ENCODE measurements at places on chromosomes 3 and 15. TPM values are rescaled to one million over a fixed set of nuclear protein-coding genes. Genes with fewer than 3 reads are reported as not detected.

GRCh38 chr15:42088801-42089640, 5.3 kb downstream of the PLA2G4D start:
- H3K36me3 ChIP-seq: no peaks in the 10 kb centered on the region
- peaks cover 6% of the 10 kb centered on the region for H3K4me1 ChIP-seq
- DNase-seq: no peak

- no peaks in the 10 kb centered on the region for H3K36me3 ChIP-seq
- peaks cover 3% of the 10 kb centered on the region for H3K4me1 ChIP-seq
- H3K27me3 ChIP-seq: peaks cover 23% of the 10 kb centered on the region
- no peak for DNase-seq
Observed at GRCh38 chr3:87796137-87796842, 262.5 kb downstream of the CGGBP1 start.

GRCh38 chr15:56371495-56372147, 6.4 kb downstream of the TEX9 start:
- H3K4me3 ChIP-seq: no peak overlapping the region
- peaks cover 15% of the 10 kb centered on the region for H3K27me3 ChIP-seq
- no peaks in the 10 kb centered on the region for H3K36me3 ChIP-seq
- no peak for DNase-seq
- H3K4me1 ChIP-seq: no peaks in the 10 kb centered on the region

DNA sequence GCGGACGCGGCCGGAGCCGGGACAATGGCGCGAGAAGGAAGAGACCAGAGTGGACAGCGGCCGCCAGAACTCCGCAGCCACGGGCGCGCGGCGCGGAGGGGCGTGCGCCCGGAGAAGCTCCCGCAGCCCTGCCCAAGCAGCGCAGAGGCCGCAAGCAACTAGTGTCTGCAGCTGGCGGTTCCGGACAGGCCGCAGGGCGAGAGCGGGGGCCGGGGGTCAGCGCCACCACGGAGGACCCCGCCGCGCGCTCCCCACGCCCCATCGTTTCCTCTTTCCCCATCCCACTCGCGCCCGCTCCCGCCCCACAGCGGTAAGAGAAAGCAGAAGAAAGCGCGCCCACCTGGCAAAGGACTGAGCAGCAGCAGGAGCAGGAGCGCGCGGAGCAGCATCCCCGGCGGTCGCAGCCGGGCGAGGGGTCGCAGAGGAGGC, 440 bp downstream of the PRTG start:
- DNase-seq: peak; percentile 15
- H3K27ac ChIP-seq: no peak overlapping the region
- peaks cover 45% of the 10 kb centered on the region for H3K27me3 ChIP-seq
- H3K4me3 ChIP-seq: no peak overlapping the region
- H3K4me1 ChIP-seq: peaks cover 21% of the 10 kb centered on the region

DNA sequence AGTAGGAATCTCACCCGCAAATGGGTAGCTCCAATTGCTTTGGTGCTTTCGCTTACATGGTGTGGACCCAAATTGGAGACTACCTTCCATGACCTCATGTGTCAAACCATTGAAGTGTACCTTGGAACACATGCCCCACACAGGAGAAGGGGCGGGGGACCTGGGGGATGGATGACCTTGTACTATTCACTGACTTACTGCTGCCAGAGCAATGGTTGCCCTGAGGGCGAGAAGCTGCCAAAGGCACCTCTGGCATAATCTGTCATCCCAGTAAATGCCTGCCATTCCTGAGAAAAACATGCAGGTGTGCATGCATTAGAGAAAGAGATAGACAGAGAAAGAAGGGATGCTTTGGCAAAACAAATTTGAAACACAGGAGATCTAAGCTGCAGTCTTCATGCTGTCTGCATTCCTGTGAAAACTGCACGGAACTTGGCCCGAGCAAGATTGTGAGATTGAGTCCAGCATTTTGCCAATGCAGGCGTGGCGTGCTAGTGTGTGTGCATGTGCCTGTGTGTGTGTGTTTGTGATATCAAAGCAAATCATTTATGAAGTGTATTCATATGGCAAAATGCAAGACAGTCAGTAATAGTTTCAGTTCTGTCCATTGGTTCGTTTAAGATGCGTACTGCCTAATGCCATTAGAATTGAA, 219.5 kb upstream of the MDFIC2 start:
- no peak overlapping the region for H3K27ac ChIP-seq
- H3K36me3 ChIP-seq: no peaks in the 10 kb centered on the region
- DNase-seq: no peak
- H3K4me1 ChIP-seq: no peaks in the 10 kb centered on the region
- no peak overlapping the region for H3K4me3 ChIP-seq

DNA sequence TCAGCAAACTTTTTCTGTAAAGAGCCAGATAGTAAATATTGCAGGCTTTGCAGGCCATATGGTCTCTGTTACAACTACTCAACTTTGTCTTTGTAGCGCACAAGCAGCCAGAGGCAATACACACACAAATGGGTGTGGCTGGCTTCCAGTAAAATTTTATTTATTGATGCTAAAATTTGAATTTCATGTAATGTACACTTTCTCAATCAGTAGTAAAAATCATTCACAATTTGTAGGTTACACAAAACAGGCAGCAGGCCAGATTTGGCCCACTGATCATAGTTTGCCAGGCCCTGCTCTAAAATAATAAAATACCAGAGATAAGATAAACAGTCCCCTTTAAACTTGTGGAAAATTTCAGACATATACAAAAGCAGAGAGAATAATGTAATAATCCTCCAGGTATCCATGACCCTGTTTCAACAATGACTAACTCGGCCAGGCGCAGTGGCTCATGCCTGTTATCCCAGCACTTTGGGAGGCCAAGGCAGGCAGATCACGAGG, 330.3 kb downstream of the SHQ1 start:
- no peaks in the 10 kb centered on the region for H3K36me3 ChIP-seq
- H3K27ac ChIP-seq: no peak overlapping the region
- no peak for DNase-seq
- peaks cover 8% of the 10 kb centered on the region for H3K4me1 ChIP-seq

DNA sequence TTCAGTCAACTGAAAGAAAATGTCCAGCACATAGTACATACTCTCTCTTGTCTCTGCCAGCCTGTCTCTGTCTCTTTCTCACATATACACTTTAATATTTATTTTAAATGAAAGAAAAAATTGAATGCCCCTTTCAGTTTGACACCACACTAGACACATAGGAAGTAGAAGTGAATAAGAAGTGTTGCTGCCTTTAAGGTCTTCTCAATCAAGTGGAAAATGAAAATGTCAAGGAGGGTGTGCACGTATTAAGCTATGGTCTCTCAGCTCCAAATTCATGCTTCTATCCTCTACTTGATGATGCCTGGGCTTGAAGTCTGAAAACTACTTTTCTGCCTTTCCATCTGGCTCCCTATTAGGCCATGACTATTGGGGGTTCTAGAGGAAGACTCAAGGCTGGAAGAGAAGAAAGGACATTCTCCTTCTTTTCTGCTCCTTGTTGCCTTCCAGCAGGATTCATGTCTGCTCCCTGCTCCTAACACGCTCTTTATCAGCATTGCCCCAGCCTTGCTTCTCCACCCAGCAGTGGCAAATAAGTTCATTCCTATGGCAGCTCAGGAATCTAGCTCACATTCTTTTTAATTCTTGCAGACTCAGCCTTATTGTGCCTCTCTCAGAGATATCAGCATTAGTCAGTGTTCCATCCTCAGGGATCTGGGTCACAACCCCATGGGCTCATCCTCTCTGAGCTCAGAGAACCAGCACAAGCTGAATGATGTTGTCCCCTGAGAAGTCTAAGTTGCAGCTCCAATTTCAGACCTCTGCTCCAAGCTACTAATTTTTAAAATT, 609.1 kb upstream of the GRM7 start:
- DNase-seq: no peak
- no peaks in the 10 kb centered on the region for H3K27me3 ChIP-seq
- no peaks in the 10 kb centered on the region for H3K4me1 ChIP-seq
- no peak overlapping the region for H3K27ac ChIP-seq
- H3K4me3 ChIP-seq: no peak overlapping the region
- H3K36me3 ChIP-seq: no peaks in the 10 kb centered on the region

GRCh38 chr3:143865302-143865701, 17.0 kb upstream of the SLC9A9 start:
- no peak overlapping the region for H3K27ac ChIP-seq
- DNase-seq: no peak
- H3K27me3 ChIP-seq: peaks cover 2% of the 10 kb centered on the region
- H3K4me3 ChIP-seq: no peak overlapping the region
- no peaks in the 10 kb centered on the region for H3K4me1 ChIP-seq
- no peaks in the 10 kb centered on the region for H3K36me3 ChIP-seq

The CEP19 gene
- total RNA-seq: 1.9 TPM
